ENCODE measurements at places on chromosomes 5 and 9.

DNA sequence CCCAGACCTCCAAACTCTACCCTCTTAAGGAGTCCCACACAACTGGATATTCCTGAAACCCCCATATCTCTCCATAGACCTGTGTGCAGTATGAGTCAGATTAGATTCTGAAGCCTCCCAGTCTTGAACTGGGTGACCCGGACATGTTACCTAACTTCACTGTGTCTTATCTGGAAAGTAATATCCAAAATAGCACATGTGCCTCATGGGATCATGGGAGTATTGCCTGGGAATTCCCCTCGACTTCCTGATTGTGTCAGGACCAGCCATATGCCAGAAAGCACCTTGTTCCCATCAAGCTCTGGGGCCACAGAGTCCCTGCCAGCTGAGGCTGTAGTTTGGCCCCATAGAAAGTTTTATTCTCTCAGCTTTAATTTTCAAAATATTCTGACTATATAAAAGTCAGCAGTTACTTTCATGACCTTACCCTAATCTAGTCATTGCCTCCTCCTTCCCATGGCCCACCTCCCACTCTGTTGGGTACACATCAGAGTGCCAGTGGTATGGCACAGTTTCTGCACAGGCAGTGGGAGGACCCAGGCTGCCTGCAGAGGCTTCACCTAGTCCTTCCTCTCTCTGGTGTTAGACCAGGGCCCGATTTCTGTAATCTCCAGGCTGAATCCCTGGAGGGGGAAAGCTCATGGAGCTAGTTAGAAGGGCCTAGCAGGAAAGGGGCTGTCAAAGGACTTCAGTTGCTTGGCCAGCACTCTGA is 19.5 kb upstream of the B4GALT1 start:
- no peak for DNase-seq

- no peak for DNase-seq
These were observed 395.3 kb downstream of the OSTF1 start for GRCh38 chr9:75483636-75484035.

- no peak for DNase-seq
These were observed 46.7 kb upstream of the MACIR start for GRCh38 chr5:103211576-103212561.

DNA sequence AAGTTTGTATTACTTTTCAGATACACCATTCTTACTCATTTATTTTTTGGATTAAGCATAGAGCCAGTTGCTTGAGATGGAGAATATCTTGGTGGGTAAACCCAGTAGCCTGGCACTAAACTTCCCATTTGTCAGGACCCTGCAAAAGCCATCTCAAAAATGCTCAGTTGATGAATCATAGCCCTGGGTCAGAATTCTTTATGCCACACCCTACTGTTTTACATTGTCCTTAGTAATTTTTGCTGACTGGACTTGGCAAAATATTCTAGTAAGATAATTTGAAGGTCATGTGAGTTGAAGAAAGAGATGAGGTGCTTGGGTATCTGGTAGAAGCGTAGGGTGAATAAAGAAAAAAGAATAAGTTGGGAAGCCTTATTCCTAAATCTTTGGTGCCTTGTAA is 50.7 kb downstream of the C7 start:
- no peak for DNase-seq

DNA sequence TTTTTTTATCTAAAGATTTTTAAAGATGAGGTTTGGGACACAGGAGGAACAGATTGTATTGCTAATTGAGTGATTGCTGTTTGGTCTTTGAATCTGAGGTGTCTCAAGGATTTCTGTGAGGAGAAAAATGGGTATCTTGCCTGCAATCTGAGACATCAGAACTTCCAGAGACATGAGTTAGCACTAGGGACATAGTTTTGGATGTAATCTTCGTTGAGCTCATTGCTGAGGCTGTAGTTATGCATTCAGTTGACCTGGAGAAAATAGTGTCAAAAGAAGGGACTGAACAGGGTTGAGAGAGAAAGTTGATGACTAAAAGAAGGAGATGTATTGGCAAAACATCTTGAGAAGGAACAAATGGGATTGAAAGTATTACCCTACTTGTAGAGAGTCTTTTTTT is 24.6 kb downstream of the C9orf85 start:
- DNase-seq = no peak

DNA sequence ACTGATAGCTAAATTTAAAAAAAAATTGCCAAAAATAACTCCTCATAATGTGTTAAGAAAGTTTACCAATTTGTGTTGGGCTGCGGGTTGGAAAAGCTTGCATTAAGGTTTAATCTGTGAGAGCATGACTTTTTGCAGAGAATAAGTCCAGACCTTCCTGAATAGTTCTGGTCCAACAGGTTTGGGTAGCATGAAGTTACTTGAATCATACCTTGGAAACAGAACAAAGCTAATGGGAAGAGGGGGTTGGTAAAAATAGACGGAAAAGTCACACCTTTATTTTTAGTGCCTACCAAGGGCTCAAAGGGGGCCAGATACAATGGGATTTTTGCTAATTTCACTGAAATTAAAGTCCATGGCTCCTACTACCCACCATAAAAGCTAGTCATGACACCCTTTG is 17.1 kb upstream of the MATR3 start:
- no peak for DNase-seq

DNA sequence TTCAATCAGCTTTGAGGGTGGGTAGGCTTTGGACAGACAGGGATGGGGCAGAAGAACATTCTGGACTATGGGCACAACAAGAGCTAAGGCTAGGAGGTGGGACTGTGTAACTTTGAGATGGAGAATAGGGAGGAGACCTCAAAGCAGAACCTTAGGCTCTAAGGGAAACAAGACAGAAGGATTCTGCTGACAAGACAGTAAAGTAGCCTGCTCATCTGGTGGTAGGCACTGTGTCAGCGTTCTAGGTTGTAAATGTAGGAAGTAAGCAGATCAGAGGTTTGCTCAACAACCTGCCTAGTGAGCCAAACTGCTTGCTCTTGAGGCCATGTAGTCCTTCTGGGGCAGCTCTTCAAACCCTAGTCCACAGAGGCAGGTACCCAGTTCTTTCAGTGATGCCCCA is 15.0 kb upstream of the IL12B start:
- no peak for DNase-seq

Measured in kidney capillary endothelial cell (primary cell).